ENCODE measurements at places on chromosomes 6 and 20. TPM values are rescaled to one million over a fixed set of nuclear protein-coding genes. Genes with fewer than 3 reads are reported as not detected.
A peak's percentile ranks its signal among the peaks of the same experiment; 100 is the strongest.

Gene RNF217
- polyA plus RNA-seq, result 16.4 TPM

Gene GNAS-AS1
- polyA plus RNA-seq, result 1.3 TPM

Gene MYBL2
- polyA plus RNA-seq, result 33.9 TPM

- DNase-seq, result no peak
These were observed 23.0 kb upstream of the AVP start for GRCh38 chr20:3107464-3108025.

DNA sequence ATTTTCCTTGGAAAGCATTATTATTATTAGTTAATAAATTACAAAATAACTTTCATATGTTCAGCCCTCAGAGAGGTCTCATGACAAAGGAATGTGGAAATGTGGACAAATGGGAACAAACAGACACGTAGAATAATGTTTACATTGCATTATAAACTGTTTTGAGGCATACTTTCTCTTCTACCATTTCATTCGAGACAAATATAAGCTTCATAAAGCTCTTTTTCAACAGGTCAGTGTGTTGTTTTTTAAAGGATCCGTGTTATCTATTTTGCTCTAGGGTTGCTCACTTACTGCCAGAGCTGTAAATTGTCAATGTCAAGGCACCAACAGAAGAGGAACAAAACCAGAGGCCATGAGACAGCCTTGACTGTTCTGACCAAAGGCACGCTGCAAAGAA, 256.8 kb downstream of the PHACTR1 start:
- no peak for DNase-seq

DNA sequence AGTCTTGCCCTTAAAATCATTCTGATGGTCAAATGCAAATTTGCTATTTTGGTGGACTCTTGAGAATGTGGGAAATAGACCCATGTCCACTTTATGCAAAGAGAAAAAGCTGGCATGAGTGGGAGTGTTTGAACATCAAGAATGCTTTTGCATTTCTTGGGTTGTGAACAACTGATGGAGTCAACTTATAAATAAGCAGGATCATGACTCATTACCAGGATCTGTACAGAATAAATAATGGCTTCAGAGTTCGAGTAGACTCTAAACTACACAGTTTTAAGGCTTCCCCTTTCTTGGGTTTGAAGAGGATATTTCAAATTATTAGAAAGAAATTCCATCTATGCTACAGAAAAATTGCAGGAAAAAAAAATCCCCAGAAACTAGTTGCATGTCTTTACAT, 195.5 kb downstream of the EYA4 start:
- DNase-seq, result no peak

GRCh38 chr6:158865769-158866168, 46.6 kb upstream of the EZR start:
- no peak for DNase-seq

- DNase-seq, result peak; percentile 70
These were observed 27.2 kb upstream of the POU5F1 start for GRCh38 chr6:31197559-31198305.

GRCh38 chr6:71419217-71420094, 130.8 kb downstream of the OGFRL1 start:
- DNase-seq, result no peak

DNA sequence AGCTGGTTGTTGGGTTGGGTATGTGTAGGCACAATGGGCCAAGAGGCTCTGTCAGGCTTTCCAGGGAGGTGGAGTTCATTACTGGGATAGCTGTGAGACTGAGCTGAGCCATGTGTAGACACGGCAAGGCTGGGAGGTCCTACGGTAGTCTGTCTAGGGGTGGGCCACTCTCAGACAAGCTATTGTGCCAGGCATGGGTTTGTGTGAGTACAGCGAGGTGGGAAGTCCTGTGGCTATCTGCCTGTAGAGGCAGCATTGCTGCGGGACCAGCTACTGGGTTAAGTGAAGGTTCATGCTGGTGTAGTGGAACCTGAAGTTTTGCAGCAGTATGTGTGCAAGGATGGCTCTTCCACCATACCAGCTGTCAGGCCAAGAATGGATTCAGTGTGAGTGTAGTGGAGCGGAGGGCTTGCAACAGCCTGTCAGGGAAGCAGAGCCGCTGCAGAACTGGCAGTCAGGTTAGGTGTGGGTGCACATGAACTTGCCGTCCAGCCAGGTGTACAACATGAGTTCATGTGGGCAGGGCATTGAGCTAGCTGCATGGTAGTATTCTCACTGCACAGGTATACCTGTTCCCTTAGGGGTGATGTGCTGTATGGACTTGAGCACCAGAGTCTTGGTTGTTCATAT, 78.0 kb upstream of the CENPW start:
- DNase-seq, result no peak

GRCh38 chr6:96065213-96065612, 49.4 kb downstream of the FUT9 start:
- no peak for DNase-seq
